Omental fat pad (tissue), 4 donors: ENCODE measurements at places on chromosomes 16 and 17. TPM values are rescaled to one million over a fixed set of nuclear protein-coding genes. Genes with fewer than 3 reads are reported as not detected.

TP53TG3 gene
- not detected for total RNA-seq

C17orf107 gene
- total RNA-seq, result 0.63 TPM

GRCh38 chr16:54289945-54290832 is 3.6 kb upstream of the IRX3 start:
- no peak for DNase-seq

GRCh38 chr17:1705004-1705403 is 5.2 kb downstream of the TLCD2 start:
- DNase-seq, result no peak

DNA sequence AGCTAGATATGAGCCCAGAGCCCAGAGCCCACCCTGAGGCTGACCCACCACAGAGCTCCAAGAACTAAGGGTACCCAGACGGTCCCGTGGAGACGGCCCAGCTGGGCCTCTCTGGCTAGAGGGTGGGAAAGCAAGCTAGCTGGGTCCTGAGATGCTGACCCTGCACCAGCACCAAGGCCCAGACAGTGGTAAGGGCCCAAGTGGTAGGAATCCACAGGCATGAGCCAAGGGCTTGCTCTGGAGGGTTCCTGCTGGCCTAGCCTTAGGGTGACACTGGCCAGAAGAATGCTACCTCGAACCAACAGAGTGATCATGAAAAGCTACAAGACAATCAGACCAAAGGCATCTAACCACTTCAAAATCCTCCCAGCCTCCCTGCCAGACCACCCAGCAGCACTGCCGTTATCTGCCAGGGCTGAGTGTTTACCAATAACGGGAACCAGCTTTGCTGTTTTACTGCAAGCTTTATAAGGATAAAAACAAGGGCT is 13.2 kb downstream of the HIC1 start:
- DNase-seq, result no peak

GRCh38 chr17:69954241-69954925 is 120.6 kb upstream of the KCNJ16 start:
- DNase-seq, result no peak

GRCh38 chr16:68033101-68033500 is 10.0 kb downstream of the DUS2 start:
- no peak for DNase-seq

- no peak for DNase-seq
Observed at GRCh38 chr16:6059671-6060070, 962.1 kb upstream of the EEF2KMT start.

- no peak for DNase-seq
Observed at GRCh38 chr17:40121181-40122135, at the start of gene MSL1. TSS of gene MSL1 (plus strand) at chr17:40121971. CDS start at chr17:40122613, 642 bp downstream.
